ENCODE measurements at places on chromosomes 12 and 14.

- H3K27ac ChIP-seq = no peak overlapping the region
- no peaks in the 10 kb centered on the region for H3K27me3 ChIP-seq
- no peak for DNase-seq
These were observed 26.6 kb upstream of the KCNC2 start for GRCh38 chr12:75236206-75236605.

DNA sequence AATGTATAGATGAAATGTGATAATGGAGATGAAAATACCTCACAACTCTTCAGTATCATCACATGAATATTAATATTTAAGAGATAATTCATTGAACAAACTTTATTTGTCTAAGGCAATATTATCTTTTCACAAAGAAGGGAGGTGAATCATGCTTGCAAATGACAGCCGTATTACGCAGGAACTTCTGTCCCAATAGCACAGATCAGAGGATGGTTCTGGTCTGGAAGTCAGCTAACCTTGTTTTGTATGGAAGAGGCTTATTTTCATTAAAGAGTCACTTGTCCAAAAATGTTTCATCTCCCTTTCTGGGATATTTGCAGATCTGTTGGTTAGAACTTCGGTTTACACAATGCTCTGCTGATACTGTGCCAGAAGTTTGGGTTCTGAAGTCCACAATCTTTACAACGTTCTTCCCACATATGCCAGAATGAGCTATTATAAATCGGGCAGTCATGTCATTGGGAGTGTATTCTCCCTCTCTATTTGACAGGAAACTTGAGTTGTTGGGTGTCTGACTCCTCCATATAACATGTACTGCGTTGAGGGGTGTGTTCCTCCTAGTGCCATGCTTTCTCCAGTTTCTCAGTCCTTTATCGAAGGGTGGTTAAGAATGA lies 29.8 kb downstream of the YY1 start:
- peaks cover 3% of the 10 kb centered on the region for H3K36me3 ChIP-seq
- H3K27me3 ChIP-seq = no peaks in the 10 kb centered on the region

DNA sequence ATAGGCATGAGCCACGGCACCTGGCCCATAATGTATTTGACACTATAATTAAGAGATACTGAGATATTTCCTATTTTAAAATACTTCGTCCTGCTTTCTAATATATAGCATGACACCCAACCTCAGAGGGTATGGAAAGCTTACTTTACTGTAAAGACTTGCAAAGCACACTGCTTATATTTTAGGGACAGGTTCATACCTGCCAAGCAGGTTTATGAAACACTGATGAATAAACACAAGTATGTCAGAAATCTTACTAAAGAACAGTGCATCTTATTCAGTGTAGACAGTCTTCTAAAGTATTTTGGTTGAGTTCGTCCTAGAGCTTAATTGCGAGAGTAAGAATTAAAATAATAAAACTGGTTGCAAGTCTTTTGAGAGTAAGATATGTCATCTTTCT lies 65.4 kb downstream of the PPFIBP1 start:
- no peaks in the 10 kb centered on the region for H3K27me3 ChIP-seq
- H3K36me3 ChIP-seq = peaks cover 15% of the 10 kb centered on the region
- DNase-seq = no peak
- peaks cover 19% of the 10 kb centered on the region for H3K4me1 ChIP-seq

- H3K4me3 ChIP-seq = no peak overlapping the region
- no peak for DNase-seq
- no peaks in the 10 kb centered on the region for H3K4me1 ChIP-seq
- H3K36me3 ChIP-seq = no peaks in the 10 kb centered on the region
- H3K27ac ChIP-seq = no peak overlapping the region
These were observed 256.5 kb downstream of the EMP1 start for GRCh38 chr12:13452955-13453570.

DNA sequence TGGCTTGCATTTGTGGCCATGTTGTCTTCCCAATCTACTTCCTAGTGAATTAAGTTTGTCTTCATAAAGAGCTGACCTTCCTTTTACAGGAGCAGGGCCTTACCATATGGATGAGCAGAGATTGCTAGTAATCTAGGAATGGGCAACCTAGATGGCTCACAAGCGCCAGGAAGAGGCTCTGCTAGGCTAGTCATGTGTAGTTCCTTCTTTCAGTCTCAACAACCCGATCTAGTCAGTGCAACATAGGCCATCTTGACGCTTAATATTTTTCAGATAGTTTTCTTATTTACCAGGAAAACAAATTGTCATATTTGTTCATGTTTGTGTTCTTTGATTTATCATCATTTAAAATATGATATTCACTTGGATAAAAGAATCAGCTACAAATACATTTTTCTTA lies 48.2 kb upstream of the TPH2 start:
- no peak overlapping the region for H3K4me3 ChIP-seq
- H3K4me1 ChIP-seq = peaks cover 6% of the 10 kb centered on the region
- DNase-seq = no peak
- H3K36me3 ChIP-seq = peaks cover 35% of the 10 kb centered on the region

DNA sequence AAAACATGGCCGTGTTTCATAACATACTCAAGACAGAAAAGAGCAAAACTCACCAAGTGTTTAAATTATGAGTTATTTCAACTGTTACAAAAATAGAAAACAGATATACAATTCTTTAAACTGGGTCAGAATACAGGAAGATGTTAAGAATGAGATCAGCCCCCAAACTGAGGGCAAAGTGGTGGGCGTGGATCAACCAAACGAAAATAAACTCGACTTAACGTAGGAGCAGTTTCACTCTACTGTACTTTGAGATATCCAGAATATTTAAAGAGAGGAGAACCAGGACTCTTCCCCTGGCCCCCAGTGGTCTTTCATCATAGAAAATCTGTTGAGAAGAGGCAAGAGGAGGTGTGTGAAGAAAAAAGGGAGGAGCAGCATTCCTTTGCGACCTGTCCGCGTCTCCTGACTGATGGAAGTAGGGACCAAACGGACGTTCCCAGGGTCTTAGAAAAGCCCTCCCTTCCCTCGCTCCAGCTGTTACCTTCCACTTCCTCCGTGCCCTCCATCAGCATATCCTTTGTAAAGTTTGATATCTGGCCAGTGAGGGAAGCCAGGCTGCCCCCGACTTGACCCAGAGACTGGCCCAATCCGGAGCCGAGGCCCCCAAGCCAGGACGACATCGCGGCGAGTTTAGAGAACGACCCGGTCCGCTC lies 668 bp downstream of the TRIP11 start:
- H3K4me1 ChIP-seq = peaks cover 22% of the 10 kb centered on the region
- peak; percentile 6 for DNase-seq
- H3K27ac ChIP-seq = peak overlapping the region; percentile 96
- H3K27me3 ChIP-seq = no peaks in the 10 kb centered on the region
- H3K36me3 ChIP-seq = peaks cover 6% of the 10 kb centered on the region

- H3K4me3 ChIP-seq = no peak overlapping the region
- DNase-seq = no peak
- no peak overlapping the region for H3K27ac ChIP-seq
- no peaks in the 10 kb centered on the region for H3K36me3 ChIP-seq
- no peaks in the 10 kb centered on the region for H3K27me3 ChIP-seq
These were observed 156.5 kb downstream of the EPS8 start for GRCh38 chr12:15632708-15633107.

GRCh38 chr14:84686550-84686949 lies 843.4 kb upstream of the FLRT2 start:
- no peak overlapping the region for H3K27ac ChIP-seq
- H3K4me3 ChIP-seq = no peak overlapping the region
- H3K36me3 ChIP-seq = no peaks in the 10 kb centered on the region
